ENCODE measurements at places on chromosomes 6 and 20.

GRCh38 chr6:19231878-19232561, 605.1 kb upstream of the ID4 start:
- no peak for DNase-seq

- DNase-seq = no peak
These were observed 120.3 kb upstream of the OGFRL1 start for GRCh38 chr6:71168233-71168765.

GRCh38 chr6:45949256-45949655, 66.4 kb downstream of the CLIC5 start:
- DNase-seq = no peak

DNA sequence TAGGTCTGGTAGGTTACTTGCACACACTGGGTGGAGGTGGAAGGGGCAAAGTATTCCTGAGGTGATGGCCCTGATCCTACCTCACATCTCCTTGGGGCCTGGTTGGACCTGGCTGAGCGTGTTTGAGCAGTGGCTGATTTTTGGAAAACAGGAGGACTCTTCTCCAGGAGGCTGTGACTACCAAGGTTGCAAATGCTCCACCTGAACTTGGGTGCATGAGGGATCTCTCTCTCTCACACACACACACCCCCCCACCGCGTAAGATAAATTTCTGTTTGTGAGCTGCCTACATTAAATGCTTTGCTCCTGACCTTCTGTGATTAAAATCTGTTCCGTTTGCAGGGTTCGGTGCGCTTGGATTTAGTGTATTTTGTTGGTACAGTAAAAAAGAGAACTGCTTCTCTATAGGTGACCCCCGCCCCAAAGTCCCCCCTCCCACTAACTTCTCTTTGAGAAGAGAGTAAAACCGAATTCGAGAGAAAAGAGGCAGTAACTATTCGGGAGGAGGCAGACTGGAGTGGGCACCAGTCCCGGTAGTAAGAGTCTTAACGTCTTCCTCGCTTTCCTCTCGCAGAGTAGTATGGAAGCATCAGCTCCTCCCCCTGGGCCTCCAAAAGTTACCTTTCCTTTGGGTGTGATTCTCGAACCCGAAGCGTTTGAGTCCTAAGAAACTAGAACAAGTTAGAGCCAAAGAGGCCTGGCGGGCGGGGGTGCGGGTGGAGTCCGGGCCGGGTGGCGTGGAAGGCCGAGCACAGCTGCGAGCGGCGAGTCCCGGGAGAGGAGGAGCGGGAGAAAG, 585 bp upstream of the DSE start:
- DNase-seq = no peak

DNA sequence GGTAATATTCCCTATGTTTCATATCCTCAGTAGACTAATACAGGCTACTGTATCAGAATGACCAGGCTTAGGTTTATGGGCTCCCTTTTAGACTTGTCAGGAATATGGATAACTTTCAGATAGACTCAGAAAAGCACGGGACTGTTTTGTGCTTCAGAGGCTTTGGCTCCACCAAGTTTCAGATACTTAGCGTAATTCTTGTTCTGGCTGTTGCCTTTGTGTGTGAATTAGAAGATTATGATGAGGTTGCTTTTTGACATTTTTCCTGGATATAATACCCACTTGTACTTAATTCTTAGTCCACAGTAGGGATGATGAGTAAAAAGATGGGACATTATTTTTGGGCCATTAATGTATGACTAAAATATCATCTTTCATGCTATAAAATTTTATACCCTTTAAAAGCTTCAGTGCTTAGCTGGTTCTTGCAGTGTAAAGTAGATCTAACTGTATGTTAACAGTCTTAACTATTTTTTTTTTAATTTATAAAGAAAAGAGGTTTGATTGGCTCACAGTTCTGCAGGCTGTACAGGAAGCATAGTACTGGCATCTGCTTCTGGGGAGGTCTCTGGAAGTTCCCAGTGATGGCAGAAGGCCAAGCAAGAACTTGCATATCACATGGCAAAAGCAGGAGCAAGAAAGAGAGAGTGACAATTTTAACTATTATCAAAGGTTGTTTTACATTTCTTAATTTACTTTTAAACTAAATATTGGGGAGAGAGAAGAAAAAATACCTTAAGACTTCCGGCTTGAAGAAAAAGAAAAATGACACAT, 120.7 kb downstream of the ZFAND3 start:
- DNase-seq = no peak
